ENCODE measurements at places on chromosomes 3 and 15. TPM values are rescaled to one million over a fixed set of nuclear protein-coding genes. Genes with fewer than 3 reads are reported as not detected.
A peak's percentile ranks its signal among the peaks of the same experiment; 100 is the strongest.

CHRNA7 gene
- total RNA-seq, result 0.51 TPM

SAMMSON gene
- total RNA-seq, result not detected

ACAA1 gene
- 49.7 TPM for total RNA-seq

GRCh38 chr3:138862924-138863775 is 28.4 kb upstream of the PIK3CB start:
- H3K4me1 ChIP-seq, result peaks cover 13% of the 10 kb centered on the region
- H3K4me3 ChIP-seq, result no peak overlapping the region
- DNase-seq, result peak; percentile 7
- H3K27ac ChIP-seq, result no peak overlapping the region

DNA sequence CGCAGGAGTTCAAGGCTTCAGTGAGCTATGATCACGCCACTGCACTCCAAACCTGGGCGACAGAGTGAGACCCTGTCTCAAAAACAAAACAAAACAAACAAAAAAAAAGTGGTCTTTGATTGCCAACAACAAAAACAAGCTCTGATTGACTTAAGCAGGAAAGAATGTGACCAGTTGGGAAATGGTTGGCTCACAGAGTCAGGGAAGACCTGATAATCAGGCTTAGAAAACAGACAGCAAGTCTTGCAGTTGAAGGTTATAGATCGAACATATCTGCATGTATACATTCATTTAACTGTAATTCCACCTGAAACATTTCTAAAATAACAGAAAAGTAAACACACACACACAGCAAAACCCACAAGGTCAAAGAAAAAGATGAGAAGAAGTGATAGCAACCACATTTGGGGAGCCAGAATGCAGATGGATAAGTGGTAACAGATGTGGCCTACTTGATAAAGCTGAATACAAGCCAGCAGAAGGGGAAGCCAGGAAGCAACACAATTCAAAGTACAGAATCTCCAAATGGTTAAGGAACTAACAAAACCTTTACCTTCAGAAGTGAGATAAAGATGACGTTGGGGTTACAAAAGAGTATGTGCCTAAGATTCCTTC is 699.9 kb upstream of the ZNF385D start:
- no peak overlapping the region for H3K27ac ChIP-seq
- H3K36me3 ChIP-seq, result no peaks in the 10 kb centered on the region
- H3K4me1 ChIP-seq, result no peaks in the 10 kb centered on the region

DNA sequence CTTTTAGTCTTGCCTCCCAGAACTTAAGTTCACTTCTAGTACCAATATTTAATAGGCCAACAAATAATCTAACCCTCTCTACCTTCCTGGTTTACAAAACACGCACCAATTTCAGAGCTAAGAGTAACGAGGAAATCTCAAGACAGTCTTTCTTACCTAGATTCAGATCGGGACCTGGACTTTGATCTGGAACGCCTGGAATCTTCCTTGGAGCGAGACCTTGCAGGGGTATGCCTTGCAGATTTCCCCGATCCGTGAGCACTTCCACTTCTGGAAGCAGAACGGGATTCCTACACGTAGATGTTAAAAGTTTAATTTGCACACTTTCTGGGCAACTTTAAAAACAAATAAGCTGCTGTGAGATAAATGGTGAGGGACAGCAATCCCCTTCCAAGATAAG is 11.4 kb downstream of the TRA2B start:
- H3K4me3 ChIP-seq, result peak overlapping the region; percentile 52
- H3K27me3 ChIP-seq, result no peaks in the 10 kb centered on the region
- peak overlapping the region; percentile 95 for H3K27ac ChIP-seq
- DNase-seq, result no peak
- H3K36me3 ChIP-seq, result peaks cover 26% of the 10 kb centered on the region
